ENCODE measurements at places on chromosomes 5 and 9.

GRCh38 chr5:163565931-163566608, 60.7 kb downstream of the MAT2B start:
- DNase-seq = no peak

DNA sequence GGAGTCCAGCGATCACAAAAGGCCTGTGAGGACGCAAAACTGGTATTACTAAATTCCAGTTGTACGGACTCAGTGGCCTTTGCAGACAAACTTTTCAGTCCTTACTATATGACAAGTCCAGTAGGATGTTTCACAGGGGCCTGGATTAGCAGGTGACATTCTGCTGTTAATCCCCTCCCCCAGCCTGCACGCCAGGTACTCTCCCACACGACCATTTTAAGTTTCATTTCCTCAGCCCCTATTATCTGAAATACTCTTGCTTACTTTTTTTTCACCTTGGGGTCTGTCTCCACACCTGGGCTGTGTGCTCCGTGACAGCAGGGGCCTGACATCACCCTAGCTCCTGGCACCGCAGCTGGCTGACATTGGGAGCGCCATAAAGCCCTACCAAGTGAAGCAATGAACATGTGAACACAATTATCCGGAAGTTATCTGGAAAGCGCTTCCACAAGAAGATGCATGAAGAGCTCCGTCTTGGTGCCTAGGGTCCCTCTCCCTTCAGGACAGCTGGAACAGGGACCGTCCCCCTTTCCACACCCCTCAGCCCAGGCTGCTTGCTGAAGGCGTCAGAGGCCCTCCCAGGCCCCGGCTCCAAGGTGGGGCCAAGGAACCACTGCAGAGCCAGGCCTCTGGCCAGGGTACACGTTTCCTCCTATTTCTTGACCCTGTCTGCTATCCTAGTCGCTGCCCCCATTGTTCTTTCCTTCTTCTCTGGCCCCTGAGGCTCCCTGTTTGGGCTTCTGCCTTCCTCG, 39.7 kb upstream of the ZNF622 start:
- no peak for DNase-seq

- no peak for DNase-seq
Measured at GRCh38 chr9:126532489-126532888, 81.2 kb upstream of the LMX1B start.

DNA sequence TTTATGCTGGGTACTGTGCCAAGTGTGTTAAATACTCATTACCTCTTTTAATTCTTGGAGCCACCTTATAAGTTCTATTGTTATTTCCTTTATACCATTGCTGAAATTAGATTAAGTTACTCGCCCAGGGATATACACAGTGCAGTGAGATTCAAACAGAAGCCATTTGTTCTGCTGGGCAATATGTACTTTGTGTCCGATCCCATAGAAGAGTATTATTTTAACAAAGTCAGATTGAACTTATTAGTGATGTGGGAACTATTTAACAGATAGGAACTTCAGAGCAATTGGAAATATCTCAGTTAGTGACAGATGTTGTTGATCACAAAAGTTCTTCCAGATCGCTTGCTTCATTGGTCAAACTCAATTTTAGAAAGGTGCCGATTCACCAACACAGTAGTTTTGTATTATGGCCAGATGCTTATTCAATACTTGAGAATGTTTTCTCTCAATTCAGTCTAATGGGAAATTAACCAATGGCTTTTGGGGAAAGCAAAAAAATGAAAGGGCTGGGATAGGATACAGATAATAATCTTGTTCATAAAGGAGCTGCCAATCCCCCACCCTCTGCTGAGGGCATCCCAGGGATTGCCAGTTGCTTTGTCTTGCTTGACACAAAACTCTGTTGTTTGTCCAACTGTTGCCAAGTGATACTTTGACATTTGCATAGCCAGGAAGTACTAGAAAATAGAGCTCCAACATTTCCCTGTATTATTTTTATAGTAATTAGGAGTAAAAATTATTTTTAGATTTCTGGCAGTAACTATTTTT, 94.8 kb upstream of the SEMA6A start:
- no peak for DNase-seq

DNA sequence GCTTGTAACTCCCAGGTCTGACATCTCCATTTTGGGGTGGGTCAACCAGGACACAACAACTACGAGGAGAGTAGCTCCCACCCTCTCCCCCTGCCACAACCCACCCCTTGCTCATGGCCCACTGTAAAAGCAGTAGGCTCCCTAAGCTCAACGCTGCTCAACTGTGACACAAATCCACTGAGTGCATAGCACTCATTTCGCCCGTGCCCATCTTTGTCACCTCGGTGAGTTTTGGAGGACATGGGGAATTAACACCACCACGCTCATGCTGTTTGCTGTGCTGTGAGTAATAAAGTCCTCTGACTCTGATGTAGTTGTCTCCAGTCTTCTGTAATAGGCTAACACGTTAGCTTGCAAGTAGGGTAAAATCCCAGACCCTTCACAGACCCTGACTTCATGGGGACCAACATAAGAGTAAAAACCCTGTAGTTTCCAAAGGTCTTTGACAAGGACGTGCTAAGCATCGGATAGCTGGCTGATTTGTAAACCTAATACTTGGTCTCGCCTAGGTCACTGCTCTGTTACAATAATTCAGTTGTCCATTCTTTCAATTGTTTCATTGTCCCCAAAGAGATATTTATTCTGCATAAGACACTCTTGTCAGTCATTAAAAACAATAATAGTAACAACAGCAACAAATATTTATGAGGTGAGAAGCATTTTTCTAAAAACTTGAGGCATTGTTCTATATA, 7.7 kb downstream of the PLGRKT start:
- no peak for DNase-seq

DNA sequence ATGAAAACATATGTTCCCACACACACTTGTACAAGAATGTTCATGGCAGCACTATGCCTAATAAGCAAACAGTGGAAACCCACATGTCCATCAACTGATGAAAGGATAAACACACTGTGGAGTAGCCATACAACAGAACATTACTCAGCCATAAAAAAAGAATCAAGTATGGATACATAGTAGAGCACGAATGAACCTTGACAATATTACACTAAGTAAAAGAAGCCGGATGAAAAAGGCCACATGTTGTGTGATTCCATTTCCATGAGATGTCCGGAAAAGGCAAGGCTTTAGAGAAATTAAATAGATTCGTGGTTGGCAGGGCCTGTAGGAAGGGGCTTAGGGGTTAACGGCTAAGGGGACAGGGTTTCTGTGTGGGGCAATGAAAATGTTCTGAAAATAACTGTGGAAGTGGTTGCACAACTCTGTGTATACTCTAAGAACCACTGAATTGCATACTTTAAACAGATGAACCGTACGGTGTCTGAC, 51.4 kb downstream of the COL23A1 start:
- DNase-seq = no peak

DNA sequence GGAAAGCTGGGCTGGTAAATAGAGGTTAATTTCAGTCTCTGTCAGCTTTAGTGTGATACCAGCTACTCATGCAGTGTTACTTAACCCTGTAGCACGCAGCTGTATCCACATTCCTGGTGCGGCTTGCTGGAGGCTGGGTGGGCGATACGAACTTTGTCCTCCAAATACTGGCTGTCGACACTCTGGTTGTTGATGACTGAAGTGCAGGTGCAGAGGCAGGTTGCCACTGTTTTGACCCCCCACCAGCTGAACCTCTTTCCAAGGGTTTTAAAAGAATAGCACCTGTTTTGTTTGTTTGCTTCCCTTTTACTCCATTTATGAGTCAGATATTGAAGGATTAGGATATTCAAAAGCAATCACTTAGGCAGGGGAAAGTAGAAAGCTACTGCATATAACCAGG, 4.4 kb upstream of the RABGAP1 start:
- no peak for DNase-seq

DNA sequence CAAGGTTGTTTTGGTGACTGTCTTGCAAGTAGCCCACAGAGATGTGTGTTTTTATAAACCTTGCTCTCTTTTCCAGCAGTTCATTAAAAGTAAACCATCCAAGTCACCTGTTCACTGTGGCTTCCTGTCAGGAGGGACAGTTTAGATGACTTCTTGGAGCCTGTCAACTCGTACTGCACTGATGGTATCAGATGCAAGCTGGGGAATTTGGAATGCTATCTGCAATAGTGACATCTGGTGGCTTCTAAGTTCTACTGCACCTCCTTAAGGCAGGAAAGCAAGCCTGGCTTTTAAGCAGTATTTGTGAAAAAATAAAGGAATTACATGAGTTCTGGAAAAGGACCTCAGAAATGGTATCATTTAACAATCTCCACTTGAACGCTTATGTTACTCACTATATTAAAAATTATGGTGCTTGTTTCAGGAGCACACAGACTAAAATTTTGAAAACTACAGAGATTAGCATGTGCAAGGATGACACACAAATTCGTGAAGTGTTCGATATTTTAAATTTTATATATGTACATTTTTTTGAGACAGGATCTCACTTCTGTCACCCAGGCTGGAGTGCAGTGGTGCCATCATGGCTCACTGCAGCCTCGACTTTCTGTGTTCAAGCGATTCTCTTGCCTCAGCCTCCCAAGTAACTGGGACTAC, 164.0 kb downstream of the TTC39B start:
- DNase-seq = no peak

DNA sequence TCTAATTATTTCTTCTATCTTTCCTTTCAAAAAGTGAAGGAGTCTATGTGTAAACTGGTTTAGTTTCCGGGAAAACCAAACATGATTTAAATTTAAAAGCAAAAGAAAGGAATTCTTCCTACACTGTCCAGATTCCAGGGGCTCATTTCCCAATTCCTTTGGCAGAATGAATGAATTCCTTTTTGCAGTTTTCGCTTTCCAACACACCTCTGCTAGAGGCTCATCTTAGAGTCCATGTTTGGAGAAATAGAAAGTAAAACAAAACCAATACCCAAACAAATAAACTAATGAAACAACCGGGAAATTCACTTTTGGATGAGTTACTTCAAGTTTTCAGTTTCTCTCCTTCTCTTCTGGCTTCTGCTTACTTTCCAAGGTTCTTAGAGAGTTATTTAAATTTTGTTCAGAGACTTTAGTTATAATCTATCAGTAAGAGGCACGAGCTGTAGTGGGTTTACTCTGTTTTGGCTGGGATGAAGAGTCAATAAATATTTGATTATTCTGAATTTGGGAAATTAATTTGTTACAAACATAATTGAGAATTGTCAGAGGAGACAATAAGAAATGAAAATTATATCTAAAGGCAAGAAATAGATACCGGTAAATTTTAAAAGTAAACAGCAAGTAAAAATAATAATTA, 365.0 kb upstream of the CDH9 start:
- DNase-seq = no peak

GRCh38 chr5:103487822-103488493, 74.6 kb downstream of the NUDT12 start:
- no peak for DNase-seq

DNA sequence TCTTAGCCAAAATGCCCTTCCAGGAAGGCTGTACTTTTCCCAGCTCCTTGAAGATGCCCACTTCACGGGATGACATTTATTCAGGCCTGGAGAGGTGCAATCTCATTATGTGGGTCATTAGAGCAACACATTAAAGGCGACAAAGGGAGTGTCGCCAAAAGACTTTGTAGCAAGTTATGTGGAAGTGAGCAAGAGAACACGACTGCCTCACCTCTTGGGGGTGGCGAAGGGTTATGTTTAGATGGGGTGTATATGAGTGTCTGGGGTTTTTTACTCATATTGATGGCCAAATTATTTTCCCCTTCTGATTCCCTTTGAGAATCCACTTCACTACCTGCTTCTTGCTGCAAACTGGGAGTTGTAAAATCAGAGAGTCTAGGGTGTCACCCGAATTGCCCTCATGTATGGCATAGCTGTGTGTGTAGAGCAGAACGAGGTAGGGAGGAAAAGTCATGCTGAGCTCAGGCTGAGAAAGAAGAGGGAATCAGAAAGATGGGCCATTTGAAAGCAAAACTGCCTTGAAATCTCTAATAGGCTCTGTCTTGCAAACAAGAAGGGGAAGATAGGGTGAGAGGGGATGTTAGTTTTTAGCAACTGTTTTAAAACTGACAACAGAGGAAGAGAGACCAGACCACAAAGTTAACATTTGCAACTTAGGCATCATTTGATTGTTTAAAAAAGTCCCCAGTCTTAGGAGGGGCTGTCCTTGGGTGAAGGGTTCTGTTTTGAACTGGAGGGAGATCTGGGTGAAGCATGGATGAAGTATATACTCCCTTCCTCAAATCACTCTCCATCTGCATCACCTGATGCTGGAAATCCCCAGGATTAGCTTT, 97.1 kb upstream of the IL12B start:
- DNase-seq = no peak

Measured in effector CD8-positive, alpha-beta T cell (primary cell).